Activated effector memory CD4-positive, alpha-beta T cell treated with Interleukin-2 at 50 U/mL for 16 hours (primary cell): ENCODE measurements at places on chromosomes 1 and 21.

GRCh38 chr1:195328681-195329080 lies 1279.6 kb downstream of the KCNT2 start:
- DNase-seq = no peak

DNA sequence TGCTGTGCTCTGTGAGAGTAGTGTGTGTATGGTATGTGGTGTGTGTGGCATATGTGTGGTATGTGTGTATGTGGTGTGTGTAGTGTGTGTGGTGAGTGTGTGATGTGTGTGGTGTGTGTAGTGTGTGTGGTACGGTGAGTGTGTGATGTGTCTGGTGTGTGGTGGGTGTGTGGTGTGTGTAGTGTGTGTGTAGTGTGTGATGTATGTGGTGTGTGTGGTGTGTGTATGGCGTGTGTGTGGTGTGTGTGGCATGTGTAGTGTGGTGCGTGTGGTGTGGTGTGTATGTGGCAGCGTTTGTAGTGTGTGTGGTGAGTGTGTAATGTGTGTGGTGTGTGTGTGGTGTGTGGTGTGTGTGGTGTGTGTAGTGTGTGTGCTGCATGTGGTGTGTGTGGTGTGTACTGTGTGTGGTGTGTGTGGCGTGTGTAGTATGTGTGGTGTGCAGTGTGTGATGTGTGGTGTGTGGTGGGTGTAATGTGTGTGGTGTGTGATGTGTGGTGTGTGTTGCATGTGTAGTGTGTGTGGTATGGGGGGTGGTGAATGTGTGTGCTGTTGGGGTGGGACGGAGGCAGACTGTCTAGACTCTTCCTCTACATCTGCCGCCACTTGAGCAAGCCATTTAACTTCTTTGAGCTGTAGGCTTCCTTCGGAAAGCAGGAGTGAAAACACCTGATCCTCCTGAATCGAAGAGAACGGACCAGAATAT lies 33.5 kb downstream of the GPA33 start:
- DNase-seq = no peak

GRCh38 chr1:3545363-3546047 lies 65.8 kb downstream of the MEGF6 start:
- no peak for DNase-seq

DNA sequence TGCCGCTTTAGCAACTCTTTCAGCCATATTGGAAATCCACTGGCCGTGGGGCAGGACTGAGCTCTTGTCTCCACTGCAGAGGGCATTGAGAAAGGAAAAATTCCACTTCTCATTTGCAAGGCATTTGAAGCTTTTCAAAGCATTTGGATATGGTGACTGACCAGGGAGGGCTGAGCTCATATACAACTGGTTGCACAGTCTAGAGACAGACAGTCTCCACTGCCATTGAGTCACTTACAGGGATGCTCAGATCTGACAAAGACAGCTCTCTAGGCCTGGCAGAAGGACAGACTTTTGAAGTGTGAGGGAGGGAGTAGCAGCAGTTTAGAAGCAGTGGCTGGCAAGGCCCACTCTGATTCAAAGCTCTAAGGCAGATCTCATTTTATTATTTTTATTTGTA lies 24.2 kb downstream of the NCF2 start:
- DNase-seq = no peak

GRCh38 chr1:208222376-208223126 lies 21.6 kb downstream of the PLXNA2 start:
- no peak for DNase-seq

- no peak for DNase-seq
Observed at GRCh38 chr1:197782722-197783360, 7.6 kb upstream of the DENND1B start.

- no peak for DNase-seq
Observed at GRCh38 chr1:234094172-234094571, 189.7 kb downstream of the SLC35F3 start.

GRCh38 chr21:46604975-46605766 lies at the start of gene S100B:
S100B (minus strand) TSS chr21:46605082; CDS start chr21:46602415, 2,667 bp downstream.
- DNase-seq = no peak

DNA sequence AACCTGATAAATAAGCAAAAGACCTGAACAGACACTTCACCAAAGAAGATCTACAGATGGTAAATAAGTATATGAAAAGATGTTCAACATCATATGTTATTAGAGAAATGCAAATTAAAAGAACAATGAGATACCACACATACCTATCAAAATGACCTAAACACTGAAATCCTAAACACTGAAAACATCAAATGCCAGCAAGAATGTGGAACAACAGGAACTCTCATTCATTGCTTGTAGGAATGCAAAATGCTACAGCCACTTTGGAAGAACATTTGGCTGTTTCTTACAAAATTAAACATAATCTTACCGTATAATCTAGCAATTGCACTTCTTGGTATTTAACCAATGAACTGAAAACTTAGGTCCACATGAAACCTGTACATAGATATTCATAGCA lies 14.9 kb upstream of the PIGK start:
- DNase-seq = no peak

DNA sequence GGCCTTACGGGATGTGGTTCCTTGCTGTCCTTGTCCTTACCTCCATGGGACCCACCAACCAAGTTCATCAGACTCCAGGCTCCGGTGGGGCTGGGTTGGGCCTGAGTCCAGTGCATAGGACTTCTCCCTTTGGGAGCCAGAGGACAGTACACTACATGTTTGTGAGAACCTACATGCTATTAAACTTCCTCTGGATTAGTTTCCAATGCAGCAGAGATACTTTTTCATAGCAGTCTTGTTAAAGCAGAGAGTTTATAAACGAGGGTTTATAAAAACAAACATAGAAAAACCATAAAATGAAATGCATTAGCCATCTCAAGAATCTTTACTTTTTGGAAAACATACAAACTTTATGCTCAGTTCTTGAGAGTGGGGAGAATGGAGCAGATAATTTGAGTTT lies 33.4 kb downstream of the INKA2 start:
- no peak for DNase-seq

DNA sequence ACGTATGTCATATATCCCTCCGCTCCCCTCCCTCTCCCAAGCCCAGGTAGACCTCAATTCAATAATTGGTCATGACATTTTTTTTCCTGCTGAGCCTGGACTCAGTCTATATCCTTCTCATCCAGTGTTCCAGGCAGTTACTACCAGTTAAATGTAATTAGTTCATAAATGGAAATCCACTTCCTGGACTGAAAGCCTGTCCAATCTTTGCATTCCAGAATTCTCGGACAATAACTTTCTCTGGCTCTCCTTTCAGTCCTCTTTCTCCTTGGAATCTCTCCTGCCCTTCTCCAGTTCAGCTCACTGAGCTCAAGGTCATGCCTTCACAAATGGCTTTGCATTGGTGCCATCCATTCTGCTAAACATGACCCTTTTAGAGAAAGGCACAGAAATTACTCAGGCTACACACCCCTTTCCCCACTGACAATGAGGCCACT lies 34.8 kb downstream of the VWA5B1 start:
- no peak for DNase-seq

- DNase-seq = no peak
Observed at GRCh38 chr1:100053727-100054126, 79.0 kb downstream of the SASS6 start.

DNA sequence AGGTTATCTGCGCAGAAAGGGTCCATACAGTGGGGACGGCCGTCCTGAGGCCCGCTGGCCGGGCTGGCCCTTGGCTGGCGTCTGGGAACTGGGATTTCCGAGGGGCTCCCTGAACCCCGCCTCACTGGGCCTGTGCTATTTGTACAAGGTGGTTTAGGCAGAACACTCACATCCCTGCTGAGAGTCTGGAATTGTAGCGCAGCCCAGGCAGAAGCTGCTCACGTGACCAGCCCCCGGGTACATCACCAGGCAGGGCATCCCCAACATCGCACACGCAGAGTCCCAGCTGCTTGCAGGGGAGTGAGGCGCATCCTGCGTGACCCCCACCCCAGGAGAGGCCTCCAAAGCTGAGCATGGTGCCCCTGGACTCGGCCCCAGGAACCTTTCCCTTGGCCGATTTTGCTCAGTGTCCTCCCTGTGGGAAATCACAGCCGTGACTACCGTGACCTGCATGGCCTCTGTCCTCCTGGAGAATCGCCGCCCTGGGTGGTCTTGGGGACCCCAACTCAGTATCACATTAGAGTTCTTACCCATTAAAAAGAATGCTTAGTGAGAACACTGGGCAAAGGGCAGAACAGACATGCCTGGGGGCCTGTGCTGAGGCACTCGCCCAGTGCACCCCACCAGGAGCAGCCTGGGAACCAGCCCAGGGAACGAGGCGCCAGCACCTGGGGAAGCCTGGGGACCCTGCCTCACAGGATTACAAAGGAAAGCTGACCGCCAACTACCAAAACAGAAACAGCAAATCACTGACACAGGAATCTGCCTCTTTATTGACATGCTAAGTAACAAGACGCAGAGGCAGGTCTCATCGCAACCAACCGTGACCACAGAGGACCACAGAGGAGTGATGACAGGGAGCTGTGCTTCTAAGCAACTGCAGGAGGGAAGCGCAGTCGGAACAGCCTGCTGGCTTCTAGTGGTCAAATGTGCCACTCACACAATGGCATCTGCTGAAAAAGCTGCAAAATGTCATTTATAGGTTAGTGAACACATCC lies 33.5 kb downstream of the UBE2G2 start:
- no peak for DNase-seq

DNA sequence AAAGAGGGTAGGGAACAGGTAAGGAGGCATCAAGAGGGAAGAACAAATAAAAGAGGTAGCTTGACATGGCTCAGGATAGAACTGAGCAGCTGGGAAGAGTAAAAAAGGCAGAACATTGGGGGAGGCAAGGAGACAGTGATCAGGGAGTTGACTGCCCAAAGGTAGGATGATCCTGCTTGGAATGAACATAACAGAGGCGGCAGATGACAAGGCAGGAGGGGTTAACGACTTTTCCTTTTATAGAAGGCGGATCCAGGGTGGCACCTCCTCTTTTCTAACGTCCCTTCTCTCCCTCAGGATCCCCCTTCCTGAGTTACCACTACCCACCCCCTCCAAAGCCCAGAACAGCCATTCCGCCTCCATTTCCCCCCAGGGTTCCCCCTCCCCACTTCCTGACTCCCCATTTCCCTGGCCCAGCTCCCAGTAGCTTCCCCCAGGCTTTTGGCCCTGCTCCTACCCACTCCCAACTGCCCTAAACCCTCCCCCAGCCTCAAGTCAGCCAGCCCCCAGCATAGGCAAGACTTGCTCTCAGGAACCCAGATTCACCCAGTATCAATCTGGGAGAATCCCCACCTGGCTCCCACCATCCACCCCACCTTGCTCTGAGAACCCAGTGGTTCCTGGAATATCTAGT lies 769 bp upstream of the ADAMTS4 start:
- DNase-seq = no peak
